ENCODE measurements at places on chromosomes 7 and 10. TPM values are rescaled to one million over a fixed set of nuclear protein-coding genes. Genes with fewer than 3 reads are reported as not detected.

DNA sequence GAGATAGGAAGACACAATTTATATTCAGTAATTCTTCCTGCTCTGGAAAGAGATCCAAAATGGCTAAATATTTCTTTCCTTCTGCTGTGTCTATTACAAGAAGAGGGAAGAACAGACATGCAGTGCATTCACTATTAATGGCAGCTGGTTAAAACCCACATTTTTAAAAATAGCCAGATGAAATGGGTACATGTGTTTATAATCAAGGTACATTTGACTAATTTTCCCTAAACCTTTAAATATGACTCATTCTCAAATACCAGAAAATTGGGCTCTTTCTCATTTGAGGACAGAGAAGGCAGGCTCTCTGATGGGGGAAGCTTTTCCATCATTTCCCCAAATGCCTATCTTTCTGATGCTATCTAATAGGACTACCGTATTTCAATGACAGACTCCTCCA, 215.7 kb upstream of the HABP2 start:
- no peak for DNase-seq

DNA sequence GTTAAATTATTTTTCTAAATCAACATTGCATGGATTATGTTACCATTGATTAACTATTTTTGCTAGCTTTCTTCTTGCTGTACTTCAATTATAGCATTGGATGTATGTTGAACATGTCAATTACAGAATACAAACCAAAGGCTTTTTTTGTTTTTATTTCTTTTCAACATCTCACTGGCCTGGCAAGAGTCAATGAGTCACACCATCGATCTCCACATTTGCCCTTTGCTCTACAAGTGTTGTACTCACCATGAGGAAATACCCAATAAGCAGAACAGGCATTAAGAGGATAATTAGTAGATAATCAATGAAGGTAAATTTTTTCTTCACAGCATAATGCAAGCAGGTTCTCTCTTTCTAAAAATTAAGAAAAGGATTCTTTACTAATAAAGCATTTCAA, 23.3 kb downstream of the ANKRD22 start:
- no peak for DNase-seq

GRCh38 chr7:112383671-112384417, 66.4 kb upstream of the IFRD1 start:
- no peak for DNase-seq

DNA sequence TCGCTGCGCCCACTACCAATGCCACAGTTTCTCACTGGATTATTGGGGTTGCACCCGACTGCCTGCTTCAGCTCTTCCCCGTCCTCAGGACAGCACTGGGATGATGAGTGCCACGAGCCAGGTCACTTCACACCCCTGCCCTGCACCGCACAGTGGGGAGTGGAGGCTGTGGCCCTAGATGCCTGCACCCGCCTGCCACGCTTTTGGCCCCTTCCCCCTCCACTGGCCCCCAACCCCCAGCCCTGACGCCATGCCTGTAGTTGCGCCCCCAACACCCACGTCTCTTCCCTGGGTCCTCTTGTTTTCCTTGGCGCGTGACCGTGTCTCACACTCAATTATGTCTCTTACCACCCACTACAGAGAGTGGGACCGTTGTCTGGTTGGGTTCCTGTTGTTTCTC, 134.3 kb downstream of the VIPR2 start:
- no peak for DNase-seq

DNA sequence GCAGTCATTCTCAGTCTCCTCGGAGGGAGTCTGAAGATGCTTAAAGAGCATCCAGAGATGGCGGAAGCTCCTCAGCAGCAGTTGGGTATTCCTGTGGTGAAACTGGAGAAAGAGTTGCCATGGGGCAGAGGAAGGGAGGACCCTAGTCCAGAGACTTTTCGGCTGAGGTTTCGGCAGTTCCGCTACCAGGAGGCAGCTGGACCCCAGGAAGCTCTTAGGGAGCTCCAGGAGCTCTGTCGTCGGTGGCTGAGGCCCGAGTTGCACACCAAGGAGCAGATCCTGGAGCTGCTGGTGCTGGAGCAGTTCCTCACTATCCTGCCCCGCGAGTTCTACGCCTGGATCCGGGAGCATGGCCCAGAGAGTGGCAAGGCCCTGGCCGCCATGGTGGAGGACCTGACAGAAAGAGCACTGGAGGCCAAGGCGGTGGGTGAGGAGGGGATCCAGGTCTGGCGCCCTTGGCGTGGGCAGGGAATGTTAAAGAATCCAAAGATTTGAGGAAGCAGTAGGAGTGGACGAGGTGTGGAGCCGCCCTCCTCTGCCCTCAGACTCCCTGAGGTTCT, 2.9 kb downstream of the ZSCAN25 start:
- no peak for DNase-seq

DNA sequence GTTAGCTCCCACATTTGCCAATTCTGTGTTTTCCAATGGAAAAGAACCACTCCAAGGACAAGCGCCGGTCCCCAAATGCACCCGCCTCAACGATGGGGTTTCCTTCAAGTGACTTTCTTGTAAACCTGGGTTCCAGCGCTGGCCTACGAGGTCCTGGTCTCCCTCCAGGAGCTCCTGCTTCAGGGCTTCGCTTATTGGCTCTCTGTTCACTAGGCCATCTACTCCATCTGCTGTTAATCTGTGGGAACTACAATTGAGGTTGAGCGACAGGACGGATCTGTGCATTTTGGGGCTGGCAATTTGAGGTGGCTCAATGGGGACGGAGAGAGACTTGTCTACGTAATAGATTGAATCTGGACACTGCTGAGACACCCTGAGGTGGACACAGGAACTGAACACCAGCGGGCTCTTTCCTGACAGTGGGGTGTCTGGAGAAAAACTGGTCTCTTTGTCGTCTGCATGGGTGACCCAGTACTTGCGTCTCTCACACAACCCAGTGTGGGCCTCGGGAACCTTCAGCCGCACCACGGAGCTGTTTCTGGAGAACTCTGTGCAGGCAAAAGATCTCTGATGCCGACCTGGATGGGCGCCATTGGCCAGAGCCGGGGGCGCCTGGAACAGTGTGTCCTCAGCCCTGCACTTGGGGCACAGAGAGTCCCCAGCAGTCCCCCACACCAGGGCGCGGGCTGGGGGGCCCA, 115.9 kb upstream of the ADAM12 start:
- no peak for DNase-seq

GRCh38 chr7:85823396-85824080, 636.7 kb upstream of the SEMA3D start:
- no peak for DNase-seq

- DNase-seq, result no peak
These were observed 4.3 kb upstream of the IL6 start for GRCh38 chr7:22722536-22723180.

DNA sequence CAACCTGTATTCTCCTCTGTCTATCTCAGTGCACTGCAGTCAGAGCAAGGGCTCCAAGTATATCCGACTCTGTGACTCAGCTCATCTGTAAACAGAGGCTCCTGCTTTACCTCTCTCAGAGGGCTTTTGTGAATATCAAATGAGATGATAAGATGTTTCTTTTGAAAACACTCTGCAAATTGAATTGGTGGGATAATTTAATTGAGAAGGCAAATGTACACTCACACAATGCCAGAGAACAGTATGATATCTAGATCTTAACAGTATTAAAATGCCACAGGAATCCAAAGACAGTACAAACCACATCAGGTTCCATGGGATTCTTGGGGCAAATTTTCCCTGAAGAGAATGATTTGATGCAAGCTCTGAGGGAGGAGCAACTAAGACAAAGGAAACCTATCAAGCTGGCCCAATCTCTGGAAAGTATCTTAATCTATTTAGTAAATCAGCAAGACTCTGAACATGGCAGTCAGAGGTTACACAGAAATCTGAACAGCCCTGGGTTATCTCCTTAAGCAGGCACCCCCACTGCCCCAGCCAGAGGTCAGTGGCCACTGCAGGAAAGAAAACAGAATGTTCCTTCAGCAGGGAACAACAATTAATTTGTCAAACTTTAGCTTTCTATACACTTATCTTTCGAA, 45.9 kb downstream of the DOCK4 start:
- no peak for DNase-seq

- no peak for DNase-seq
These were observed 70.4 kb upstream of the APBB1IP start for GRCh38 chr10:26367771-26368170.

- no peak for DNase-seq
These were observed 33.9 kb upstream of the CYCS start for GRCh38 chr7:25158966-25159365.

- DNase-seq, result no peak
These were observed 416.2 kb upstream of the TPK1 start for GRCh38 chr7:145252031-145252430.

GRCh38 chr10:133088179-133088955, 643 bp downstream of the ADGRA1 start:
- no peak for DNase-seq

DNA sequence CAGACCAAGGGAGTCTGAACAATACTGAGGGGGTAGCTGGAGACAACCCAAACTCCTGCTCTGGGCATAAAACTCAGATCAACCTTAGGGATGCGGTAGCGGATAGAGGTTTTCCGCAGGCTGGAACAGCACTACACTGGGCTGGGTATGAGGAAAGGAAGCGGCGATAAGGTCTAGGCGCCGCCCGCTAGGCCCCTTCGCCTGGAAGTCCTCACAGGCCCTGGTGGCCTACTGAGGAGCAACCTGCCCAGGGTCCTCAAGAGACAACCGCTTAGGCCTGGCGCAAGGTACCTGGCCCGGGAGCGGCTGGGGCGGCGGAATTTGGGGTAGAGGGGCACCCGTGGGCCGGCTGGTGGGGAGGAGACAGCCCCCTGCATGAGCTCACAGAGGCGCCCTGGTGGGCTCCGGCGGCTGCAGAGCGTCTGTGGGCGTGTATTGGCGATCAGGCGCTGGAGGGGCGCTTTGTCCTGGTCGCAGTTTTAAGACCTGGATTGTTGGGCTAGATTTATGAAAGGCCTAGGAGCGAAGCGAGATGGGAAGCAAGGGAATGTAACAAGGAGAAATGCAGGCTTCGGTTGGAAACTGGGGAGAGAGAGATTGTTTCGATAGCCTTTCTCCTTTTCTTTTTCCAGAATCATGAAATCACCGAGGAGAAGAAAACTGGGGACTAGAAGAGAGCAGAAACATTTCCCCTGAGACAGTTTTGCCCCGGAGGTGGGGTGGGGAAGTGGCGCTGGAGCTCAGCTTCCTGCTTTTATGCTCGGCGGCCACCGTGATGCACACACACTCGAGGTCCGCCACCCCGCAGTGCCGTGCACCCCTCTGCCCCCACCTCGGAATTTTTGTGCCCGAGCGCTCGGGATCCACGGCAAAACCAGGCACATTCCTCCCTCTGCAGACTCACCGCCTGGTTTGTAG, 2.4 kb upstream of the NKX2-3 start:
- no peak for DNase-seq

DNA sequence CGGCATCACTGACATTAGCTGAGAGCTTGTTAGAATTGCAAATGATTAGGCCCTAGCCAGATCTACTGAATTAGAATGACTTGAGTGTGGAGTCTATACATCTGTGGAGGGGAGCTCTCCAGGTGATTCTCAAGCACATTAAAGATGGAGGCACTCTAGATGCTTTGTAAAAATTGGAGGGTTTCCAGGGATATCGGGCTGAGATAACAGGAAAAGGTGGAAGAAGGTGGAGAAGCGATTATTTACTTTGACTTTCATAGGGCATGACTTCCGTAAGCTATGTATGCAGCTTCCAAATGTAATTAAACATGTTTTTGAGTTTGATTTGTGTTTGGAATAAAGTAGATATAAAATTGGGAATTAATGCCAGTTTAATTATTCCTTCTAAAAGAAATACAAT, 235.0 kb upstream of the PTN start:
- DNase-seq, result no peak

DNA sequence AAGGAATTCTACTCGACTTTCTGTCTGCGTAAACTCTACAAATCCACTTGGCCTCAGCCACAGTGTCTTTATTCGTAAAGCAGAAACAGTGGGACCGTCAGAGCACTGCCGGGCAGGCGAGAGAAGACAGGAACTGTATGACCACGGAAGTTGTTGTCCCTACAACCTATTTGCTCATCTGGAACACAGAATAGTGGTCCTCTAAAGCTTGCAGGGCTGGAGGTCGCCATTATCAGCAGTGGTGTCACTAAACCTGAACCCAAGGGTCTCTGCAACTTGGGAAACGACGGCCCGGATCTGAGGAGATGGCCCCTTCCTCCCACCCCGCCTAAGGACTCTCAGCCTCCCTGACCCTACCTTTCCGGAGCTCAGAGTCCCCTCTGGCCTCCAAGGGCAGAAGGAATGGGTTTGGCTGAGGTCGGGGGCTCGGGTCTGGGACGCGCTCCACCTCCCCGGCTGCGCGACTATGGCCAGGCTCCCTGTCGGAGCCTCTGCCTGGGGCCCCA, 442 bp downstream of the STYXL1 start:
- no peak for DNase-seq

DNA sequence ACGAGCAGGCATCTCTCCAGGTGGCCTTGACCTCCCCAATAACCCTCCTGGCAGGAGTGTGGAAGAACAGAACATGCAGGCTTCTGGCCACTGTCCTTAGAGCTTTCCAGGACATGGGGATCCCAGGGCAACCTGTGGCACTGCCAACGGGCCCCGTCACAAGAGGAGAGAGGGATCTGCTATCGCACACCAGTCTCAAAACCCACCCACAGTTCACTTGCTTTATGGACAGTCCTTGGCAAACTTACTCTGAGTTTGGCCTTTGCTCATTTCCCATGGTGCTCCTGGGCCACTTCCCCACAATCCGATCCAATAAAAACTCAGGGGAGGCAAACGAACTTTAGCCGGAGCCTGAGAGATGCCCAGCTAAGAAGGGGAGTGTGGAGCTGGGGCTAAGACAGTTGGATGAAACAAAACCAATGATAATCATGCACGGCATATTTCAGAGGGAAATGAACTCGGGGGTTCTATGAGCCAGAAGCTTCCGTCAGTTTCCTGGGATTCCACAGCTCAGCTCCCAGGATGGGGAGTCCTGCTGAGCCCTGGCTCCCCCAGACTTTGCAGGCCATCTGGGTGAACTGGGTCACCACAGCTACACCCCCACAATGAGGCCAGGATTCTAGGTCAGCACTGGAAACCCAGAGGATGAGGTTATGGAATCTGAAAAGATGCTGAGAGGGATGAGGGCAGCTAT, 158.4 kb downstream of the NEURL1 start:
- no peak for DNase-seq

GRCh38 chr7:38052786-38053185, 125.3 kb upstream of the STARD3NL start:
- DNase-seq, result no peak

GRCh38 chr7:107659666-107660065, 962 bp upstream of the SLC26A4 start:
- no peak for DNase-seq

ZNF212 gene
- 11.7 TPM for total RNA-seq

ADAP1 gene
- 11.9 TPM for total RNA-seq

SEMA3D gene
- total RNA-seq, result 50.7 TPM

PNLIPRP2 gene
- not detected for total RNA-seq

OPN4 gene
- 0.36 TPM for total RNA-seq

ALDH18A1 gene
- 45.4 TPM for total RNA-seq

FAM241B gene
- 10.6 TPM for total RNA-seq

CDK14 gene
- 72.4 TPM for total RNA-seq

CALML5 gene
- total RNA-seq, result not detected

DRGX gene
- total RNA-seq, result not detected

CALHM1 gene
- total RNA-seq, result not detected

NKX2-3 gene
- total RNA-seq, result 0.60 TPM

OR2F2 gene
- not detected for total RNA-seq

PLXNA4 gene
- total RNA-seq, result 30.1 TPM

CAMK2B gene
- 4.4 TPM for total RNA-seq

AKR1C3 gene
- total RNA-seq, result 98.8 TPM

Measured in aorta (tissue), 5 donors.